Stimulated activated CD8-positive, alpha-beta memory T cell treated with anti-CD3 and anti-CD28 coated beads, Interleukin-12 subunit alpha, Interleukin-12 subunit beta, amount 100 ng/mL, for 1 hour (primary cell): ENCODE measurements at places on chromosomes 11 and 22.
A peak's percentile ranks its signal among the peaks of the same experiment; 100 is the strongest.

GRCh38 chr22:28904211-28904896 lies 21.0 kb downstream of the ZNRF3 start:
- DNase-seq = no peak

DNA sequence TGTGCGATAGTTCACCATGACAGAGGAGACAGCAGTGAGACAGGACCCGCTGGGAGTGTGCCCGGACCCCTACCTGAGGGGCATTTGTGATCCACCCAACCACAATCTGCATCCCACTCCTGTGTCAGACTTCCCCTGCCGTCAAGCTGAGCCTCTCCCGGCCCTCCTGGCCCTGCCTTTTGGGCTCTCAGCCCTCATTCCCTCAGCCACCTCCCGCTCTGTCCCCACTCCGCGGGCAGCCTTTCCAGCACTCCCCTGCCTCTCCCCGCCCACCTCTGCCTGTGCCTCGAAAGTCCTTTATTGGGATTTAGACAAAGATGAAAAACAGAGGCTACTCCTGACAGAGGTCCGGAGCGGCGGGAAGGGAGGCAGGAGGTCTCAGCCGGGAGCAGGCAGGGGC lies 4.2 kb downstream of the NFAM1 start:
- no peak for DNase-seq

GRCh38 chr11:44621140-44621681 lies 55.7 kb downstream of the CD82 start:
- DNase-seq = peak; percentile 33

DNA sequence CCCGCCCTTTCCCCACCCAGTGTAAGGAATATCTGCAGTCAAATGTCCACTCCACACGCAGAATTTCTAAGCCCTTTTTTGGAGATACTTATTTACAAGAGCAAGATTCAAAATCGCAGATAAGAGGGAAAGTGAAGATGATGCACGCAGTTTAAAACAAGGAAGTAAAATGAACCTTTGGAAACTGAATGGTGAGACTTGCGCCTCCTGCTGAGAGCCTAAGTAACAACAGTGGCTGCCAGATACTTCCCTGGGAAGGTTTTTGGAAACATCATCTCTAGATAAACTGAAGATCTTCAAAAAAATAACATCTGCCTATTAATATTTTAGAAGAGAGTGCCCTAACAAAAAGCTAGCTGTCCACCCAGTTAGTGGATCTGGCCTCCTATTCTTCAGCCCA lies 963.1 kb upstream of the FAT3 start:
- DNase-seq = no peak

DNA sequence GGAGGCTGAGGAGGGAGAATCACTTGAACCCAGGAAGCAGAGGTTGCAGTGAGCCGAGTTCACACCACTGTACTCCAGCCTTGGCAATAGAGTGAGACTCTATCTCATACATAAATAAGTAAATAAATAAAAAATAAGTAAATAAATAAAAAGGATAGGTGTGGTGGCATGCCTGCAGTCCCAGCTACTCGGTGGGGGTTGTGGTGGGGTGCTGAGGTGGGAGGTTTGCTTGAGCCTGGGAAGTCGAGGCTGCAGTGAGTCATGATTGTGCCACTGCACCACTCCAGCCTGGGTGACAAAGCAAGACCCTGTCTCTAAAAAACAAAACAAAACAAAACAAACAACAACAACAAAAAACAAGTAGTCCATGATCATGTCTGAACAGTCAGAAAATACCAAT lies 3.1 kb downstream of the LARGE2 start:
- no peak for DNase-seq

DNA sequence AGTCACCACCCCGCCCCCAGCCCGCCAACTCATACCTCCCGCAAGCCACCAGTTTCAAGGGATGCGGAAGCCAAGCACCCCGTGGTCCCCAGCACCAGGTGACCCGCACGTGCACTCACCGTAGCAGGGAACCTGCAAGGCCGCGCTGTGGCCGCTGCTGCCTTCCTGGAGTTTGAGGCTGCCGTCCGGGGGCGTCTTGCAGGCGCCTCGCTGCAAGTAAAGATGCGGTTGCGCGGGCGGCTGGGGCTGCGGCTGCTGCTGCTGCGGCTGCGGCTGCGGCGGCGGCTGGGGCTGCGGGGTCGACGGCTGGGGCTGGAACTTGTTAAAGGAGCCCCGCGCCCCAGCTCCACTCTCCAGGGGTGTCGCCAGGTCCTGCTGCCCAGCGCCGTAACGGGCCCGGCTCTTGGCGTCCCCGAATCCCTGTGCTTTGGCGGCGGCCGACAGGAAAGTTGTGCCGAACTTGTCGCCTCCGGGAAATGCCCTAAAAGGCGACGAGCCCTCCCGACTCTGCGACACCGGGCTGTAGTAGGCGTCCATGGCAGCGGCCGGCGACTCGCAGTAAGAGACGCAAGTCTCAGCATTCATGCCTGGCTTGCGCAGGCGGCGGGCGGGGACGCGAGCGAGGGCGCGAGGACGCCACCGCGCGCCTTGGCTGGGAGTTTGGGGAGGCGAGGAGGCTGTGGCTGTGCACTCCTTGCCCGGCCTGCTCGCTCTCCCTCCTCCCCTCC lies at the start of gene ALX4:
ALX4 (minus strand) TSS at position 662 of the 728 bp plus-strand sequence; CDS start at position 585, 77 bp downstream.
- DNase-seq = no peak

GRCh38 chr11:1515082-1516060 lies 28.8 kb upstream of the MOB2 start:
- DNase-seq = peak; percentile 52

GRCh38 chr22:31344578-31345330 lies 1.4 kb downstream of the PATZ1 start:
- DNase-seq = no peak

GRCh38 chr22:30324014-30324730 lies 2.6 kb downstream of the TBC1D10A start:
- DNase-seq = no peak

GRCh38 chr11:86511086-86511551 lies 136.4 kb downstream of the CCDC81 start:
- DNase-seq = no peak

DNA sequence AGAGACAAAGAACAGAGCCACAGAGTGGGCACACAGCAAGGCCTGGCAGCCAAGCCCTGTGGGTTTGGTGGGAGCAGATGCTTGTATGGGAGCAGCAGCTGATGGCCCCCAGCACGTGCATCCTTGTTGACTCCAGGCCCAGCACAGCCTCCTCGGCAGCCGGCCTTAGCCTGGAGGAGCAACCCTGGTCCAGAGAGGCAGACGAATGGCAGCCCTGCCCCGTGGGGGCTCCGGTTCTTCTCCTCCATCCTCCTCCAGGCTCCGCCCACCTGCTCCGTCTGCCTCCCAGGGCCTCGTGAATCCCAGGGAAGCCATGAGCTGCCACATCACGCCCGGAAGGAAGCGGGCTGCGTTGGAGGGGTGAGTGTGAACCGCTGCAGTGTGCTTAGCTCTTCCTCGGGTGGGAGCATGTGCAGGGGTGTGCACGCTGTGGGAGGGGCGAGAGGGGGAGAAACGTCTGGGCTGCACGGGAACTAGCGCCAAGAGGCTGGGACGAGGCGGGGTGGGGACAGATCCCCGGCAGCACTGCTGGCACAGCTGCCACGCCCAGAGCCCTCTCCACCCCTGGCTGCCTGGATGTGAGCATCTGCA lies 36.3 kb upstream of the JAM3 start:
- DNase-seq = no peak

DNA sequence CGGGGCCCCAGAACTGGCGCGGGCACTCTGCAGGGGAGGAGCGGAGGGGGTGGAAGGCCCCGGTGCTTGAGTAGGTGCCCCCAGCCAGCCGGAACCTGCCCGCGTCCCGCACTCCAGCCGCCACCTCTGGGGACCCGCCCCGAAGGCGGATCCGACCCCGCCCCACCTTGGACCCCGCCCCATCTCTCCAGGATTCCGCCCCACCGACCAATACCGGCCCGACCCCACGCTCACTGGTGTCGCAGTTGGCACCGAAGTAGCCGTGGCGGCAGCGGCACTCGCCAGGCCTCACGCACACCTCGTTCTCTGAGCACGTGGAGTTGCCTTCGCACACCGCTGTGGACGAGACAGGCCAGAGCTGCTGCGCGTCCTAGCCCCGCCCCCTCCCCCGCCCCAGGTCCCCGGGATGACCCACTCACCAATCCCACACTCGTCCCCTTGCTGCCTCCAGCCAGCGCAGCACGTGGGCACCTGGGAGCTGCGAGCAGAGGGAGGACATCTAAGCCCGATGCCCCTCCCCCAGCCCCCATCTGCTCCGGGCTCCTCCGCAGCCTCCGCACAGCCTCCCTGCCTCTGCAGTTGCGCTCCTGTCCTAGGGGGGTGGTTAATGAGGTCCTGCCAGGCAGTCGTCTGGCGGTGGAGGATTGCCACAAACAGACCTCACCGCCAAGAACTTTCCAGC lies 6.0 kb downstream of the SCARF2 start:
- DNase-seq = no peak

GRCh38 chr11:129410395-129410960 lies 34.8 kb downstream of the BARX2 start:
- DNase-seq = no peak

DNA sequence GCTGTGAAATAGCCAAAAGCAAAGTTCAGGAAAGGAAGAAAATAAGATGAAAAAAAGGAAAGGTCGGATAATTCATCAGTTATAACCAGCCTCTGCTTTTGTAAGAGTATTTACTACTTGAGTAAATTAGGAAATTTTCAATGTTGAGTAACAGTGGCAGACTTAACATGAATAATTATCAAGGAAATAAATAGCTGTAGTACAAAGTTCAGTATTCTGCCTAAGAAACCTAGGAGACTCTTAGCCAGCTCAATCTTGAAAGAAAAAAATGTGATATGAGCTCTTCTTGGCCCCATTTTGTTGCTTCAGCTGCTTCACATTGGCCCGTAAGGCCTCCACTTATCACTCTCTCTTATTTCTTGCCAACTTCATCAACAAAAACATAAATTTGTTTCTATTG lies 17.0 kb upstream of the DNAJB7 start:
- no peak for DNase-seq

DNA sequence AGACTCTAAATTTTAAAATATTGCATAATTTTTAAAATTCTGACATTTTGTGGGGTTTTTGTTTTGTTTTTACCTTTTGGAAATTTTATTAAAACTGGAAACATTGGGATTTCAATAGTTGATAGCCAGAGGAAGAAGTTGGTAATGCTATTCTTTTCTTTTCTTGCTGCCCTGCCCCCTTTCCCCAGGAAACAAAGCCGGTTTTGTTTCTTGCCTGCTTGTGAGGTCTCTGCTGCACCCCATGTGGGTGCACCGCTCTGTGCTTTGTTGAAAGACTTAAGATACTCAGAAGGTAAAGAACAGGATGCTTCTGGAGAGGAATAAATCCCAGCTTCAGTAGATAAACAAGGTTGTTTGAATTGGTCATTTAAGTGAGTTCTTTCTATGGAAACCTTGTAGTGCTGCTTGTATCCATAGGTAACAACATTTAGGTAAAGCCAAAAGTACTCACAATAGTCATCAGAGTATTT lies 87.5 kb downstream of the YAP1 start:
- DNase-seq = no peak

DNA sequence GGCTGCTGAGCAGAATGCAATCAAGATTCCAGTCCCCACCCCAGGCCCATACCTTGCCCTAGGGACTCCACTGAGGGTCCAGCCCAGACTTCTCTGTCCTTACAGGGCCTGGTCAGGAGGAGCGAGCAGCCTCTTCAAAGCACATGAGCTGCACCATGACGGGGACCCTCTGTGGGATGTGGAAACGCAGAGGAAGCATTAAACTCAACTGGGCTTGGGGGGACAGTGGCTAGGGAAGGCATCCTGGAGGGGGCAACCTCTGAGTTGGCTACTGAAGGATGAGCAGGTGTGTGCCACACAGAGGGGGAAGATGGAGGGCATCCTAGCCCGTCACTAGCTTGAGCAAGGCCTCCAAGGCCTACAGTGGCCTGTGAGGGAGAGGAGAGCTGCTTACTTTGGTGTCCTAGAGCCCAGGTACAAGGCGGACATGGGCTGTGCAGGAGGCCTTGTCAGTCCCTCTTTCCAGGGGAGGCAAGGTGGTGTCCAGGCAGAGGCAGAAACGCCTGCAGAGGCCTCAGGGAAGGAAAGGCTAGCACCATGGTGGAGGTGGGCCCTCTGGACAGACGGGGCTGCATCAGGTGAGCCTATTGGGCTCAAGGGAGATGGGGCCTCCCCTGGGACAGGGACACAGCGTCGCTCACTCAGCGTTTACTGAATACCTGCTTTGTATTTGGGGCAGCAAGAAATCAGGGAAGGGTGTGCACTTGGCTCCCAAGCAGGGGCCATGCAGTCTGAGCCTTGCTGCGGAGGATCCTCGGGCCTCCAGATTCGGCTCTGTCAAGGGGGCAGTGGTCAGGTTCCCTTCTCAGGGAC lies 14.3 kb downstream of the TTC38 start:
- no peak for DNase-seq

DNA sequence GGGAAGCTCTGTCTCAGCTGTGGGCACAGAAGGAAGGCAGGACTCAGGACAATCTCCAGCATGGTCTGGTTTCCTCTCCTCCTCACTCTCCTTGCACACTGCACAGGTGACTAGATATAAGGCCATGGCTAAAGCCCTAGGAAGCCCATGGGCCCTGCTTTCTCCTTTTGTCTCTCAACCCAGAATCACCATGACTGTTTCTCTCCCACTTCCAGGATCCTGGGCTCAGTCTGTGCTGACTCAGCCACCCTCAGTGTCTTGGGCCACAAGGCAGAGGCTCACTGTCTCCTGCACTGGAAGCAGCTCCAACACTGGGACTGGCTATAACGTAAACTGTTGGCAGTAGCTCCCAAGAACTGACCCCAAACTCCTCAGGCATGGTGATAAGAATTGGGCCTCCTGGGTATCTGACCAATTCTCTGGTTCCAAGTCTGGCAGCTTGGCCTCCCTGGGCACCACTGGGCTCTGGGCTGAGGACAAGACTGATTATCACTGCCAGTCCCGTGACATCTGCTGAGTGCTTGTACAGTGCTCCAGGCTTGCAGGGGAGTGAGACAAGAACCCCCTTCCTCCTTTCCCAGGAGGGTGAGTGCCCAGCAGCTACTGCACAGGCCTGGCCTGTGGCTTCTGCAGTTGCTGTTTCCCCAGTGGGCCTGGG lies 104.0 kb upstream of the TOP3B start:
- DNase-seq = no peak

DNA sequence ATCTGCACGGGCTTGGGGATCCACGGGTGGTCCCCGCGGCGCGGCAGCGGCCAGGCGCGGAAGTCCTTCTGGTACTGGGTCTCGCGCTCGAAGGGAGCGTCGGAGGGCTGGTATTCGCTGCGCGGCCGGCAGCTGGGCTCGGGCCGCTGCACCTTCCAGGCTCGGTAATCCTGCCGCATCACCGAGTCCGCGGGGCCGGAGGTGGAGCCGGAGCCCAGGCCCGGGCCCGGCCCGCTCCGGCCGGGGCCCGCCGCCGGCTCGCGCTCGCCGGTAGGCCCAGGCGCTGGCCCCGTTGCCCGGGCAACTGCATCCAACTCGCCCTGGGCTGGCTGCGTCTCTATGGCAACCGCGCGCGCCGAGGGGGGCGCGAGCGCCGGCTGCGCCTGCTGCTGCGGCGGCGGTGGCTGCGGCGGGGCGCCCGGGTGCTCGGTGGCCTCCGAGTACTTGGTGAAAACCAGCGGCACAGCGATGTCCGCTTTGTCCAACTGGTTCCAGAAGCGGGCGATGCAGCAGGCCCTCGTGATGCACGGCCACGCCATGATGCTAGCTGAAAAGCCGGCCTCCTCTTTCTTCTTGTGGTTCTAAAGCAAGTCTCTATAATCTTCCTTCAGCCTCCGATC lies 897 bp downstream of the MAP6 start:
- no peak for DNase-seq
